ENCODE measurements at places on chromosomes 12 and 14.

GRCh38 chr14:37583358-37584210, 11.5 kb downstream of the FOXA1 start:
- no peak for DNase-seq

DNA sequence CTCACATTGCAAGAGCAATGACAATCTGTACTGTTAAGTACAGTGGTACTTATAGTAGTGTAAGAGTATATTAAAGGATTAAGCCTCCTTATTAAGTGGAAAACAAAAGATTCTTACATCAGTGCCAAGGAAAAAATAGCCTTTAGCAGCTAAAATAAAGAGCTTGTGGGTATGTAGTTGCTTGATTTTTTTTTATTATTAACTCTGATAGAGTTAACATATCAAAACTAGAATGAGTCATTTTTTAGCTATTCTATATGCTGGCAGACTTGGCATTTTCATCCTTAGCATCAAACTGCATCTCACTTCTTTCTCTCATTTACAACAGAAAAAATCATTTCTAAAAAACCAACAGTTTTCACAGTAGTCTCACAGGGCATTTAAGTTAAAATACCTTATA, 86.5 kb downstream of the ATP2B1 start:
- DNase-seq = no peak

GRCh38 chr12:112839386-112839972, 47.9 kb downstream of the RPH3A start:
- no peak for DNase-seq

- DNase-seq = no peak
Measured at GRCh38 chr14:103527408-103528145, 1.4 kb upstream of the TRMT61A start.

- DNase-seq = no peak
Measured at GRCh38 chr12:31778687-31779086, 49.9 kb upstream of the AMN1 start.

DNA sequence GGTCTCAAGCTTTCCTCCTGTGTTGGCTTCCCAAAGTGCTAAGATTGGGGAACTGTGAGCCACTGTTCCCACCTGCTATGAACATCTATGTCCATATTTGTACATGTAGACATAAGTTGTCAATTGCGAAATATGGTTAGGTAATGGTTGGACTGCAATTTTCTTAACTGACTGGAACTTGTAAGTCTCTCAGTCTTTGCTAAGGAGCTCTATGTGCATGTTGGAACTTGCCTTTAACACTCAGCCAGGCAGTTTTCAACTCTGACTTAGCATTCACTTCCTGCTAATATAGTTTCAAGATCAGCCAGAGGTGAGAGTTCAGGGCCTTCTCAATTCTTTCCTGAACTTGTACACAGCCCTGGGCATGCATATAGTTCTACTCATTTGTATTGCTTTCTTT, 44.5 kb upstream of the EEA1 start:
- no peak for DNase-seq

- peak; percentile 74 for DNase-seq
Measured at GRCh38 chr12:104177663-104178501, 37.7 kb upstream of the TXNRD1 start.

GRCh38 chr14:32940066-32940651, 1.5 kb downstream of the NPAS3 start:
- peak; percentile 29 for DNase-seq

DNA sequence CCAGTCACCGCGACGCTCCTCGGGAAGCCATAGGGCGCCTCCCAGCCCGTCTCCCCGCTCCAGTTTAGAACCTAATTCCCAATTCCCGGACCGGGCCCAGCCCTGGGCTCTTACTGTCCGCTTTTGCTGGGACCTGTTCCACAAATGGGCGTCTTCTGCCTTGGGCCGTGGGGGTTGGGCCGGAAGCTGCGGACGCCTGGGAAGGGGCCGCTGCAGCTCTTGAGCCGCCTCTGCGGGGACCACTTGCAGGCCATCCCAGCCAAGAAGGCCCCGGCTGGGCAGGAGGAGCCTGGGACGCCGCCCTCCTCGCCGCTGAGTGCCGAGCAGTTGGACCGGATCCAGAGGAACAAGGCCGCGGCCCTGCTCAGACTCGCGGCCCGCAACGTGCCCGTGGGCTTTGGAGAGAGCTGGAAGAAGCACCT, 797 bp downstream of the UNG start:
- DNase-seq = no peak

DNA sequence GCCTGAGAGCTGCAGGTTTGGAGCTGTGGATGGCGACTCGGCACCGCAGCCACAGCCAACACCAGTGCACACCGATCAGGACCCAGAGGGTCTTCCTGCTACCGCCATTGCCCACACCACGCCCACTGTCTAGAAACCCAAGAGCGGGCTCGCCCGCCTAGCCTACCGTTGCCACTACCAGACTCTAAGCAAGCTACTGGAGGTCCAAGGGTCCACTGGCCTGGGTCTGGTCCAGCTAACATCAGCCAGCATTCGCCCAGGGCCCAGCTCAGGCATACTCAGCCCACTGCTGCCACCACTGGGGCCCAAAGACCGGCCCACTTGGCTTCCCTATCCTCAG, 30.5 kb upstream of the MON2 start:
- DNase-seq = no peak

GRCh38 chr12:52003591-52003990, 3.2 kb upstream of the TAMALIN start:
- DNase-seq = no peak

DNA sequence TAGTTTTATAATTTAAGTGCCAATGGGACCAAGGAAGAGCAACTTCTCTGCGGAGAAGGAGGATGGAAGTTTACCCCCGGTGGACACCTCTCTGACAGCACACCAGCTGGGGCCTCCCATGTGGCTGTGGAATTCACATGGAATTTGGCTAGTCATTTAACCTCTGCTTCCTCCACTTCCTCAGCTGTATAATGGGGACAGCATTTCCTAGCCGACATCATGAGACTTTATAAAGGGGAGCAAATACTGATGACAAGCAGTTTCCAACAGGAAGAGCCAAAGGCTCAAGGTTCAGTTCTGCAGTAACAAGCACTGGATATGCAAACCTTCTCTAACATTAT, 7.5 kb downstream of the DUSP6 start:
- DNase-seq = no peak

GRCh38 chr14:91113829-91114078, at the start of gene DGLUCY:
DGLUCY (plus strand) TSS chr14:91114073; CDS start chr14:91160295, 46,222 bp downstream.
- DNase-seq = no peak

- peak; percentile 81 for DNase-seq
Measured at GRCh38 chr12:50597200-50598195, 92.7 kb downstream of the DIP2B start.

DNA sequence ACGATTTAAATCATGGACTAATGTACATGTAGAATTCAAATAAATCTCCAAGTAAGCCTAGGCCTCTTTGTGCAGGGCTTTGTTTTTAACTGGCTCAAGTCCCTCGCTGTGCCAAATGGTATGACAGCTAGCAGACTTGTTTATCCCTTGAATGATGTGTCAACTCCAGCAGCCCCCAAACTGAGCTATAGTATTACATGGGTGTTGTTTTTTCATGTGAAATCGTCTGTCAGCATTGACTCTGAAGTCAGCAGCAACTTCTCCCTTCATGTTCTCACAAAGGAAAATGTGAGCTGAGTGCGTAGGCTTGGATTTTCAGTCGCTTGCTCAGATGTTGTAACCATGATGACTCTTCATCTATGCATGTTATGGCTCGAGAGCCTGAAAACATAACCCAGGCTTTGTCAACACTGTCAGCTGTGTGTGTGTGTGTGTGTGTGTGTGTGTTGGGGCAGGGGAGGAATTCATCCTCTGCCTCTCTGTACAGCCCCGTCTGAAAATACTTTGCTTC, 73.3 kb downstream of the PTHLH start:
- no peak for DNase-seq

DNA sequence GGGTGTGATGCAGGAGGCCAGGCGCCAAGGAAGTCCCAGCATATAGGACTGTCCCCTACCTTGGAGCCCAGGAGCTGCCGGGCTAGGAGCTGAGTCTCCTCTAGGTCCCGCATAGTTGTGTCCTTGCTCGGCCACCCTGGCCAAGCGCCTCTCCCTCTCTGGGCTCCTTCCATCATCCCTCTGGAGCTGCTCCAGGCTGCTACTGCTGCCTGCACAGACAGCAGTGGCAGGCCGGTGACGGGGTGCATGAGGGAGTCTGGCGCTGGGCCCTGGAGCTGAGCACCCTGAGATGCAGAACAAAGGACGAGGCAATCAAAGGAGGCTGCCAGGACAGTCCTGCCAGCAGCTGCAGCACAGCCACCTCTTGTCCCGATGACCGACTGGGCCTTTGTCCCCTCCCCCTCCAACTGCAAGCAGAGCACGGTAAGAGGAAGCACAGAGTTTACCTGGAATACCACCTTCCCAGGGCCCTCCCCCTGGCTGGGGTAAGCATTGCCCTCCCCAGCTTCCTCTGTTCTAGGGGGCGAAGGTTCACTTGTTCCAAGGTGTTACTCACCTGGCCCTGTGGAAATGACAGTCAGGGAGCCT, 10.4 kb downstream of the DTX1 start:
- DNase-seq = no peak

DNA sequence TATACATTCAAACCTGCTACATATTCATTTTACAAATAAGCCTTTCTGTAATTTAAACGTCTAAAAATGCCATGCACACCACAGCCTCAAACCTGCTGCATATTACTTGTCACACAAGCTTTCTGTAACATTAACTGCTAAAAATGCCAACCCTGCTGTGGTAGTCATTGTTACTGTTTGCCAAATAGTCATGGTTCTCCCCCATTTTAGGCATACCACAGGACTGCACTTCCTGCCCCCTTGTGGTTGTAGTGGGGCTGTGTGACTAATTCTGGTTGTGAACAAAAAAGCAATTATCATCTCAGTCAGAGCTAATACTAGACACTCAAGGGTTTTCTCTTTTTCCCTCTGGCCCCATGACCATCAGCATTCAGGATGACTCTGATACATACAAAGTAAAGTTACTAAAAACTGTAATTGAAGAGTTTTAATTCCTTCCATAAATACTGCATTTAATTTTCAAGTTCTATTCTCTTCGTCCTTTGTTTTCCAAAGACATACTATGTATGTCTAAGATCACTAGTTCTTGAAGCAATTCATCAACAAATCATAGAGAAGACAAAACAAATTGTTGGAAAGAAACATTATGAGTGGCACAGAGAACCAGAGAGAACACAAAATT, 5.7 kb upstream of the SLC35F4 start:
- DNase-seq = peak; percentile 38

DNA sequence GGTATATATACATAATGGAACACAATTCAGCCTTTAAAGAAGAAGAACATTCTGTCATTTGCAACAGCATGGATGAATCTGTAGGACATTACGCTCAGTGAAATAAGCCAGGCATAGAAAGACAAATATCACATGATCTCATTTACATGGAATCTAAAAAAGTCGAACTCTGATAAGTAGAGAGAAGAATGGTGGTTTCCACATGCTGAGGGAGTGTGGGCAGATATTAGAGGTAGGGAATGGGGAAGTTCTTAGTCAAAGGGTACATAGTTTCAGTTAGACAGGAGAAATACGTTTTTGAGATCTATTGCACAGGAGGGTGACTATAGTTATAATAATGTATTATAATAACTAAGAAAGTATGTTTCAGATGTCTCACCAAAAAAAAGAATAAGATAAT, 71.4 kb downstream of the ADAMTS20 start:
- DNase-seq = no peak

DNA sequence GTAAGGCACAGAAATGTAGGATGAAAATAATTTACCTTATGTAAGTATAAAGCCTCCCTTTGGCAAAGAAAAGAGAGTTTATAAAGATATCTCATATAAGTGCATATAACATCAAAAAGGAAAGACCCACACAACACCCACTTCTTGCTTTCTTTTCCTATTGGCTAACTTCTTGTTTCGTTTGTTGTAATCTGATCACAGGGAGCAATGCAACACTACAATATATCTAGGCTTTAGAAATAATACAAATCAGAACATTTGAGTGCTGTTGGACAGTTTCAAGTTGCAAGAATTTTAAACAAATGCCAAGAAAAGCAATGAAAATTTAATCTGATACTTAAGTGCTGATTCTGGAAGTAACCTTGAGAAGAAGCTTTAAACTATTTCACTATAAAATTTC, 1.3 kb downstream of the FGD6 start:
- peak; percentile 71 for DNase-seq

DNA sequence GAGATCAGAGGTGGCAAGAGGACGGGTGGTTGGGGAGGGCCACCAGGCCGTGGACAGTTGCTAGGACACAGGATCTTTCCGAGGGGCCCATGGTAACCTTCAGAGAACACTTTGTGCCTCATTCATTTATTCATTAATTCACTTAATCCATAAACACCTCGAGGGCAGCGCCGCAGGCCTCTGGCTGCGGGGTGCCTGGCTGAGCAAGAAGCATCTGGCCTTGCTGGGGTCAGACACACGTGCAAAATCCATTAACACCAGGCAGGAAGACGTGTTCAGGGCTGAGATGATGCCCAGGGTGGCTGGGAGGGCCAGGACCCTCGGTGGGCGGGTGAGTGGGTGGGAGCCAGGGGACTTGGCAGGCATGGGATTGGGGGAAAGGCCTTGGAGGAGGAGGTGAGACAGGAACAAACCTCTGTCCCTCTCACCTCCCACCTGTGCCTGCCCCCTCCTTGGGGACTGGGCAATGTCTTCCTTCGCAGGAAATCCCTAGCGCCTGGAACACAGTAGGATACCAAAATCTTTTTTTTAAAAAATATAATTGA, 6.6 kb upstream of the DLK1 start:
- DNase-seq = no peak

- no peak for DNase-seq
Measured at GRCh38 chr14:65179918-65180724, 77.8 kb upstream of the MAX start.

DNA sequence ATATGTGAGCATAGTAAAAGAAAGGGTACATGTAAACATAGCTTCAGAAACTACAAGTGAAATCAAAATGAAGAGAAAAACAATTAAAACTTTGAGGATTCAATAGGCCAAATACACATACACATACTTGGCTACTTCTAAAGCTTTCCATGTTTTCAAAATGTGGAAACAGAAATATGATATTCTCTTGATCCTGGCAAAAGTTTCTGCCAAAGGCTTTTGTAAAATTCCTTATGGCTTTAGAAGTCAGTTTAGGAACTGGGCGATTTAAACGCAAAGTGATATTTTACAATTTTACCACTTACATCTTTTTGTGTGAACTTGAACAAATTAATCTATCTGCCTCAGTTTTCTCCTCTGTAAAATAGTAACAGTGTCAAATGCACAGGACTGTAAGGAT, 756.4 kb downstream of the C12orf50 start:
- no peak for DNase-seq

- DNase-seq = no peak
Measured at GRCh38 chr14:31828946-31829868, 247.9 kb upstream of the ARHGAP5 start.

Data from Kasumi-1 (cell line).